ENCODE measurements at places on chromosomes 13 and 19.

- no peak for DNase-seq
These were observed 87.4 kb upstream of the UFM1 start for GRCh38 chr13:38262211-38262610.

- peak; percentile 27 for DNase-seq
These were observed 44.6 kb downstream of the ZNF787 start for GRCh38 chr19:56076498-56076897.

DNA sequence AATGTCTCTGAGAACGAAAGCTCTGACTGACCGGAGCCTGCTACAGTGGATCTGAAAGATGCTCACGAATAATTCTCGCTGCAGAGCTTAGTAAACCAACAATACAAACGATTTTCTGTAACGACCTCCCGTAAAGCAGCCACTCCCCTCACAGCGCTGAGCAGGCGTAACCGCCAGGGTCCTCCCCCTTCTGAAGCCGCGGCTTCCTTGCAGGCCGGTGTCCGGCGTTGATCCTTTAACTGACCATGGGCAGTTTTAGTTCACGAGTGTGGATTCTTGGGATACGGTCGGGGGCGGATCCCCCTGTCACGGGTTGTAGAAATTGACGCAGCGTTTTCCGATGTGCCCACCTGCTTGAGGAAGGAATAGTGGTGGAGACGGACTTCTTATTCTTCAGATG is 75.9 kb downstream of the ATP11A start:
- no peak for DNase-seq

DNA sequence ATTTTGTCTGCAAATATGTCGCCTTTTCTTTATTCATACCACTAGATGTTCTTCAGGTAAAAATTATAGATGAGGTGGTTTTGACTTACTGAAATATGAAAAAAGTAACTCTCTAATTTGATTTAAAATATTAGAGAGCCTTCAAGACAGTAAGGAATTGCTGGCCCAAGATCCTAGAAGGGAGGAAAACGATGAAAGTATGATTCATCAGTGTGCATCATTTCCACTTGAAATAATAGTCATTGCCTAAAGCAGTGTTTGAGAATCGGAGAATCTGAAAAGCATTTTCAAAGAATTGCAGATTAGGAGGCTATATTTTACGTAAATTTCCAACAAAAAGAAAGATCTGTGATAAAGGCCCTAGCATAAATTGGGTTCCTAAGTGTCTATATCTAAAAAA is 1707.9 kb upstream of the PRR20A start:
- DNase-seq = no peak

- DNase-seq = no peak
These were observed 8.3 kb downstream of the ZNF837 start for GRCh38 chr19:58372311-58373133.

- DNase-seq = no peak
These were observed 4.2 kb downstream of the NAPA start for GRCh38 chr19:47510516-47511127.

GRCh38 chr19:33953592-33953991 is 156.9 kb downstream of the KCTD15 start:
- no peak for DNase-seq

DNA sequence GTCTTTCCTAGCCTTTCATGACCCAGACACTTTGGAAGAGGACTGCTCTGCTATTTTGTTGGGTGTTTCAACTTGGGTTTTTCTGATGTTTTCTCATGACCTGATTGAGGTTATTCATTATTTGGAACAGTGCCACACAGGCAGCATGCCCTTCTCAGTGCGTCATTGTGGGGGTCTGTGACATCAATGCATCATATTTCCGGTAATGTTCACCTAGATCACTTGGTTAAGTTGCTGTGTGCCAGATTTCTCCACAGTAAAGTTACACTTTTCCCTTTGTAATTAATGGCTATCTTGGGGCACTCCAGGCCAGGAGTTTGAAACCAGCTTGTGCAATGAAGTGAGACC is 124.4 kb downstream of the SIPA1L3 start:
- DNase-seq = no peak

- no peak for DNase-seq
These were observed 27.2 kb downstream of the ADPRHL1 start for GRCh38 chr13:113425941-113426590.

DNA sequence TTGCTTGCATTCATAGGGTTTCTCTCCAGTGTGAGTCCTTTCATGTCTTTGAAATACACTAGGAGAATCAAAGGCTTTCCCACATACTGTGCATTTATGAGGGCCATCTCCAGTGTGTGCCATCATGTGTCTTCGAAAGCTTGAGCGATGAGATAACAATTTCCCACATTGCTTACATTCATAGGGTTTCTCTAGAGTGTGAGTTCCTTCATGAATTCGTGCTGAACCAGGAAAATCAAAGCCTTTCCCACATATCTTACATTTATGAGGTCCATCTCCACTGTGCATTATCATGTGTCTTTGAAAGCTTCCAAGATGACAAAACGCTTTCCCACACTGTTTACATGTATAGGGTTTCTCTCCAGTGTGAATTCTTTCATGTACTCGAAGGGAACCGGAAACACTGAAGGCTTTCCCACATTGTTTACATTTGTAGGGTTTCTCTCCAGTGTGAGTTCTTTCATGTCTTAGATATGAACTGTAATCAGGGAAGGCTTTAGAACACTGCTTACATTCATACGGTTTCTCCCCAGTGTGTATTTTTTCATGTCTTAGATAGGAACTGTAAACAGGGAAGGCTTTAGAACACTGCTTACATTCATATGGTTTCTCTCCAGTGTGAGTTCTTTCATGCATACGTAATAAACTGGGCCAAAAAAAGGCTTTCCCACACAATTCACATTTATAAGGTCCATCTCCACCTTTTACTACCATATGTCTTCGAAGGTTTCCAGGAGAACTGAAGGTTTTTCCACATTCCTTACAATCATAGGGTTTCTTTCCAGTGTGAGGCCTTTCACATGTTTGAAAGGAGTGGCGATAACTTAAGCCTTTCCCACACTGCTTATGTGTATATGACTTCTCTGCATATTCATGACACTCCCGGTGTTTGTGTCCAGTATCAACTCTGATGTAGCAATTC is 21.4 kb downstream of the ZNF44 start:
- DNase-seq = no peak

DNA sequence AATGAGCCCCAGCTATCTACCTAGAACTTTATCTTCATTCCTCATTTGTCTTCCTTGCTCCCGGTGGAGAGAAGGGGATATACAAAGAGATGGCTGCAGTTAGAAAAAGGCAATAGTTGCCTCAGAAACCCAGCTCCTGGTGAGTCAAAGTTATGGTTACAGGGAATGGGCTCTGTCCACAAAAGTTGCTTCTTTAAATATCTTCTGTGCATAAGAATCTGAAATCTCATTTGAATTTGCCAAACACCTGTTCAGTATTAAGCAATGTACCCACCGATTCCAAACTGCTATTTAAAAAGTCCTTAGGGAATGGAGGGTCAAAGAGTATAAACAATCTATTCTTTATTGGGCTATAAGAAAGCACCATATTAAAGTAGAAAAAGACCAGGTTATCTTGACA is 48.4 kb downstream of the DCLK1 start:
- DNase-seq = no peak

DNA sequence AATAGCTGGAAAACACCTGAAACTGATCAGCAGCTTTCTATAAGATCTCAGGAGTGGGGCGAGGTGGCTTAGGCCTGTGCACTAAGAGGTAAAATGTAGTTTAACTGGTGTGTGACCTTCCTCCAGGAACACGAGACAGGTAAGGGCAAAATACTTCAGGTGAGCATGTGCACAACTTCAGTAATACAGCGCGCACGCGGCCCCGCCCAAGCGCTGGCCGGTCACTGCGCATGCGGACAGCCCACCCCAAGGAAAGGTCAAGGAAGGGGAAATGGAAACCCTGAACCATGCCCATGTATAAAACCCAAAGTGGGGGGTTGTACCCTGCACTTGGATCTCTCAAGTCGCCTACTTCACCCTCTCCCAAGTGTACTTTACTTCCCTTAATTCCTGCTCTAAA is 49.4 kb upstream of the ARHGEF7 start:
- no peak for DNase-seq
